ENCODE measurements at places on chromosomes 7 and 10.

DNA sequence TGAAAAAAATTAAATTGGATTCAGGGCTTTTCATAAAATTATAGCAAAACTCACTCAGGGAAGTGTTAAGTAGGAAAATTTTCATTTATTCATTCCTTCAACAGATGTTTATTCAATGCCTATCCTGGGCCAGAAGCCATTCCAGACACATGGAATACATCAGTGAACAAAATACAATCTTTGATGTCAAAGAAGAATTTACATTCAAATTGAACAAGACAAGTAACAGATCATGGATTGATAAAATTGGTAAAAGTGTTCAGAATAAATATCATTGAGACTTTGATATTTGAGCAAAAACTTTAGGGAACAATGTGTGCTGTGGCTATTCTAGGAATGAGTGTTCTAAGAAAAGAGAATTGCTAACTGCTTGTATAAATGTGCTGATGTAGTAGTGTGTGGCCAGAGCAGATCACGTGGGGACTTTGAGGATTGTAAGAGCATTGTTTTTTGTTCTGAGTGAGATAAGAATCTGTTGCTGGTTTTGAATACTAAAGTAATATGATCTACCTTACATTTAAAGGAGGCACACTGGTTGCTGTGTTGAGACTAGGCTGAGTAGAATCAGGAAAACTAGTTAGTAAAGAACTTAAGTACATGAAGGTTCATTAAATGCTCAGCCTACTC is 957.2 kb downstream of the PCDH15 start:
- no peak for DNase-seq

DNA sequence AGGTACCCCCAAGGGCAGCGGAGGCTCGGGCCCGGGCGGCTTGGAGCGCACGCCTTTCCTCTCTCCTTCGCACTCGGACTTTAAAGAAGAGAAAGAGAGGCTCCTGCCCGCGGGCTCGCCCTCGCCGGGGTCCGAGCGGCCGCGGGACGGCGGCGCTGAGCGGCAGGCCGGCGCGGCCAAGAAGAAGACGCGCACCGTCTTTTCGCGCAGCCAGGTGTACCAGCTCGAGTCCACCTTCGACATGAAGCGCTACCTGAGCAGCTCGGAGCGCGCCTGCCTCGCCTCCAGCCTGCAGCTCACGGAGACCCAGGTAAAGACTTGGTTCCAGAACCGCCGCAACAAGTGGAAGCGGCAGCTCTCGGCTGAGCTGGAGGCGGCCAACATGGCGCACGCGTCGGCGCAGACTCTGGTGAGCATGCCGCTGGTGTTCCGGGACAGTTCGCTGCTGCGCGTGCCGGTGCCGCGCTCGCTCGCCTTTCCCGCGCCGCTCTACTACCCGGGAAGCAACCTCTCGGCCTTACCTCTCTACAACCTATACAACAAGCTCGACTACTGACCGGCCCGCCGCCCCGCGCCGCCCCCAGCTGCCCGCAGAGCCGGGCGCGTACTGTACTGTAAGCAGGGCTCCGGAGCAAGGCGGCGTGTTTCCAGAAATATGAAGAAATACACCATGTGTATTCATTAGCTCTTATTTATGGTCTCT is 1.8 kb downstream of the HMX2 start:
- no peak for DNase-seq

DNA sequence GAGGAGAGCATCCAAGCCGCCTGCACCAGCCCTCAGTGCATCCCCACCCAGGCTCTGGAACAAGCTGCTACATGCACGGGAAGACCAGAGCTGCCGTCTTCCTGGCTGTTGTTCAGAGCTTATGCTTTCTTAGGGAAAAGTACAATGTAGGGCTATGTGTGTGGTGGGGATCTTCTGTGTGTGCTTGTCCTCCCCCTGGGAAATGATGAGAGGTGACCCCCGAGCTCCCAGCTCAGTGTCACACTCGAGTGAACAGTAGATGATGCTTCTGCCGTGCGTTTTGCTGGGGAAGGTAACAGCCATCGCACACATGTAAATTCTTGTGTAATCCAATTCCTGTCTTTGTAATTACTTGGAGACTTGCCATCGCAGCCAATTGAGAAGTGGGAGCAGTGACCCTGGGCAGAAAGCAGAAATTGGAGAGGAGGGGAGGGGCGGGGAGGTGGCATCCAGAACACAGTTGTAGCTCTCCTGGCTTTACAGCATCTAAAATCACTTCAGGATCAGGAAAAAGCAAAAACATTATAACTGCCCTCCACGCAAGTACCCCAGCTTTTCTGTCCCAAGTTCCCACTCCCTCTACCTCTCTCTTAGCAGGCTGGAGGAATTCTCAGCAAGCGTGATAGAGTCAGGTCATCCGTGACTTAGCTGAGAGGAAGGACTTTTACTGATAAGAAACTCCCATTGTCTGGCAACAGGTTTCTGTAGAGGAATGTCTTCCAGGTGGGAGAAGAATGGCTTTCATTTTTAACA is 149.6 kb downstream of the TCF7L2 start:
- DNase-seq, result no peak

DNA sequence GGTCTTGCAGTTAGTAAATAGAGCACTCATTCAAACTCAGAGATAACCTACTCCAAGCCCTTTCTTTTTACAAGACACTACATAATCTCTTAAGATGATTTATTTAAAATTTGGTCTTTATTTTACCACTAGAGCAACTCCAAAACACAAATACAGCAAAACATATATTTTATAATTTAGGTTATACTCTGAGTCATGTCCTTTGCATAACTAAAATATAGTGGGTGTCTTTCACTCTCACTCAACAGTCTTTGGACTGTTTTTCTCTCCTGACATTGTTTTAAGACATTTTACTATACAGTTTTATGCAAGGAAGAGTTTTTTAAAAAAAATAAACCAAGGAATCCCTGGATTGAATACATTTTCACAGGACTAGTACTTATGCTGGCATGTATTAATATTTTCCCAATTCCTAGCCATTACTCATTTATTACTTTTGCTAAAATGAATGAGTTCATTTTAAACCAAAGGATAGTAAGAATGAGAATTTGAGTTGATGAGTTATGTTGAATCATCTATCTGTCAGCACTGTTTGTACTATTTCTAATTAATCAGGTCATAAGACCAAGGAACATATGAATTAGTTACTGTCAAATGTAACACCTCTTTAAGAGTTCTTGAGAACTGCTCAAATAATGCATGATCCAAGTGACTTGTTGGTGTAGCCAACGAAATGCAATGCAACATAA is 303.1 kb upstream of the FZD1 start:
- DNase-seq, result no peak

GRCh38 chr7:72430531-72430930 is 18.4 kb upstream of the CALN1 start:
- DNase-seq, result no peak

- no peak for DNase-seq
These were observed 30.1 kb upstream of the CDHR3 start for GRCh38 chr7:105932835-105933477.

- no peak for DNase-seq
These were observed 24.5 kb upstream of the SLC25A13 start for GRCh38 chr7:96346293-96346953.

DNA sequence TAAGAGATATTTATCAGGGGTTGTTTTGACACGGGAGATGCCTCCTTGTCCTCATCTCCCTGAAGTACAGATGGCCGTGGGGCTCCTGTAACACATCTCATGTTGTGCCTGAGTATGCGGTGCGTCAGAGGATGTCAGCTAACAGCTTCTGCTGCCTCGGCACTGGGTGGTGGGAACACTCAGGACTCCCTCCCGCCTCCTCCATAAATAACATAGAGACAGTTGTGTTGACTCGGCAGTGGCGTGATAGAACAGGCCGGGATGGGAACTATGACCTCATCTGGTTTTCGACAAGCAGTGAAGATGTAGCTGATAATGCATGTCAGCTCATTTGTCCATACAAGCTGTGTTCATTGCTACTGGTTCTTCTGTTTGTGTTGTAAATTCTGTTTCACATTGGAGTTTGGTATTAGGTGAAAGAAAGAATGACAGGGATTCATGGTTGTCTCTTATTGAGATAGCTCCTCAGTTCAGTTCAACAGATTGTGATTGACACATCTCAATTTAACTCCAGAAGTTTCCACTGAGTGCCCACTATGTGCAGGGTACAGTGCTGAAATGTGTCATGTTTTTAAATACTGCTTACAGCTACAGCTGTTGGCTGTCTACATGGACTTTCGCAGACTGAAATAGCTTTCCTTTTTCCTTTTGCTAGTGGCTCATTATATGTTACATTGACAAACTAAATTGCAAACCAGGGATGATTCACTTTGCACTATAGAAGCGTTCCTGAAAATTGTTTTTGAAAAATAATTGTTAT is 87.4 kb downstream of the CHN2 start:
- DNase-seq, result no peak

DNA sequence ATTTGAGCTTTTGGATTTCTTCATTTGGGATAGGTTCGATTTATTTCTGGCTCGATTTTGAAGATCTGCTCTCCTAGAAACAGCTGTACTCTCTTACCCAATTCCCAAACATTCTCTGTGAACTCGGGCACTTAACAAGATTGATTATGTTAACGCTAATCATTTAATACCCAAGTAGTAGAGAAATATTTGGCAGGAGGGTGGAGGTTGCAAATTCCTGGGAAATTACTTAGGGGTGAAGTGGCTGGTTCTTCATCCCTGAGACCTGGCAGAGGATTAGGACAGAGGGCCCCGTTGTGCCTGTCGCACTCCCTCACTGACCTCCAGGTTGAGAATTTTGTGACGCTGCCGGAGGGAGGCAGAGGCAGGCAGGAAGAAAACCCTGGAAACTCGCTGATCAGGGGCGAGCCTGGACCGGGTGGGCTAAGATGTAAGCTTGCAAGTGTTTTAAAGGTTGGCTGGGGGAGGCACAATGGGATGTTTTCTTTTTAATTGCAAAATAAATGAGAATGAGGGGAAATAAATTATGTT is 182.6 kb downstream of the TCF7L2 start:
- no peak for DNase-seq
